NCI-H526 (cell line): ENCODE measurements at places on chromosomes 1 and 21.

GRCh38 chr1:75129983-75130789, 4.0 kb upstream of the LHX8 start:
- no peak for DNase-seq

GRCh38 chr1:209208648-209209047, 374.9 kb upstream of the CAMK1G start:
- no peak for DNase-seq

DNA sequence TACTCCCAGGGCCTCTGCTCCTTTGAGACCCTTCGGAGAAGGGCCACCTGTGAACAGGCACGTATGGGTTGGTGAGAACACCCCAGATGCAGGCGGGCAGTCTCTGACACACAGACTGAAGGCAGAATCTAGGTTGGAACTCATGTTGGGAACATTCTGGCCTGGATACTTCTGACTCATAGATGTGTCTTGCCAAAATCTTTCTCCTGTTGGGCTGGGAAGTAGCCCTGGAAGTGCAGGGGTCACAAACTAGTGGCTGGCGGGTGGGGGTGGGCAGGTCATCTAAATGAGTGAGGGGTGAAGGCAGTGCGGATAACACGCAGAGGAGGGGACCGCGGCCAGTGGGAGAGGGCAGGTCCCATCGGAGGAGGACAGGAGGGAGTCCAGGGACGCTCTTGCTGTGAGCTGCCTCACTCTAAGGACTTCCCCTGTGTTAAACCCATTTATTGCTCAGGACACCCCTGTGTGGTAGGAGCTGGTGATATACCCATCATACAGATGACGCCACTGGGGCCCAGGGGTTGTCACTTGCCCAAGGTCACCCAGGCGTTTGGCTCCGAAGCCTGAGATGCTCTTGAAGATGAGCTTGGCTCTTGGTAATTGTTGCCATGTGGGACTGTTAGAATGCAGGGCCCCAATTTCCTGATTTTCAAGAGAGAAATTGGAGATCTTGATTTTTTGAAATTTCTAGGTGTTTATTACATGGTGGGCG, 181.0 kb downstream of the PTPRU start:
- no peak for DNase-seq

GRCh38 chr21:41090981-41091380, 77.0 kb upstream of the BACE2 start:
- DNase-seq, result no peak

- no peak for DNase-seq
Observed at GRCh38 chr1:198678301-198678836, 39.5 kb downstream of the PTPRC start.

- no peak for DNase-seq
Observed at GRCh38 chr1:168484083-168484482, 59.7 kb downstream of the XCL2 start.

GRCh38 chr1:63453232-63453631, 69.8 kb downstream of the ITGB3BP start:
- no peak for DNase-seq

DNA sequence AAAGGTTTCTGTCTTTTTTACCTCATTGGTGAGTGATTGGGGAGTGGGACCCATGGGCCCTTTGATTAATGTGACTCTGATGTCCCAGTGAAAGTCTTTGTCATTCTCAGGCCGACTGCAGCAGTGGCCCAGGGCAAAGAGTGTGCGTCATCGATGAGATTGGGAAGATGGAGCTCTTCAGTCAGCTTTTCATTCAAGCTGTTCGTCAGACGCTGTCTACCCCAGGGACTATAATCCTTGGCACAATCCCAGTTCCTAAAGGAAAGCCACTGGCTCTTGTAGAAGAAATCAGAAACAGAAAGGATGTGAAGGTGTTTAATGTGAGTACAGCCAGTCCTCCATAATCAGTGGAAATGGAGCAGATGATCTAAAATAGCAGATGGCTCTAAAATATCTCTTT, 19.4 kb downstream of the NTPCR start:
- DNase-seq, result no peak

DNA sequence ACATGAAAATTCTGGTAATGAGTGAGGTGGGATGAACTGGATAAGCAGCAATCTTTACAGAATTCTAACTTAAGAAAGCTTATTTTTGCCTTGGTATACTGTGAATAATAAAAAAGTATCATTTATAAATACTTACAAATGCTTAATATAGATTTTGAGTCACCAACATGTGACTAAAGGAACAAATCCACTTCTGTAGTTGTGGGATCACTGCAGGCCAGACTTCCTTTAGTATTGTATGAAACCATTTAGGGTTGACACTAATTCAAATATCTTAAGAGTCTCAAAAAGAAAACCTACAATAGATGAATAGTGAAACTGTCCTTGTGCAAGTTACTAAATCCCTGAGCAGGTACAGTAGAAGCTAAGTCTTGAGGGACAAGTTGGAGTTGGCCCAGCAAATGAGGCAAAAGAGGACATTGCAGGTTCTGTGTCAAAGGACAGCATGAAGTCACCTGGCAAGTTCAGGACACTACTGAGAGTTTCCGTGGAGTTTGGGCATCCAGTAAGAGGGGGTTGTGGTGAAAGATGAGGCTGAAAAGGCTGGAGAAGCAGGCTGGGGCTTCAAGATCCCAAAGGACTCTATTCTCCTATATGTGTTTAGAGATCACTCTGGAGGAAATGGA, 5.9 kb upstream of the THEM4 start:
- no peak for DNase-seq

- no peak for DNase-seq
Observed at GRCh38 chr1:88612773-88613172, 71.3 kb upstream of the PKN2 start.

DNA sequence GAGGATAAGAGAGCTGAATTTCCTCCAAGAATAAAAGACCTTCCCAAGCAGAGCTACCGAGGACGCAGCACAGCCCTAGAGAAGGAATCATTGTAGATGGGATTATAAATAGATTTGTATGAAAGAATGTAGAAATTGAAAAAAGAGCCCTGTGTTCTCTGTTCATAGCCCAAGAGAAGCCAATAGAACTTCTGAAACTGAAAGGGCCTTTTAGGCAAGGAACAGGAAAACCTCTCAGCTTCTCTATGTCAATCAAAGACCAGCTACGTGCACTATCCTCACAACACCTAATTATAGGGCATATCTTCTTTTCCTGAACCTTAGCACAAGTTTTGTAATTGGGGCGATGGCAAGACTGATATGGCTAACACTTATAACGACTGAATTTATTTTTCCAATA, 192.4 kb upstream of the RNPC3 start:
- peak; percentile 24 for DNase-seq

GRCh38 chr1:204126386-204126785, 25.5 kb downstream of the ETNK2 start:
- no peak for DNase-seq

GRCh38 chr1:164720440-164721227, 161.7 kb downstream of the PBX1 start:
- no peak for DNase-seq

GRCh38 chr1:204417074-204417997, 5.7 kb upstream of the PPP1R15B start:
- DNase-seq, result no peak

DNA sequence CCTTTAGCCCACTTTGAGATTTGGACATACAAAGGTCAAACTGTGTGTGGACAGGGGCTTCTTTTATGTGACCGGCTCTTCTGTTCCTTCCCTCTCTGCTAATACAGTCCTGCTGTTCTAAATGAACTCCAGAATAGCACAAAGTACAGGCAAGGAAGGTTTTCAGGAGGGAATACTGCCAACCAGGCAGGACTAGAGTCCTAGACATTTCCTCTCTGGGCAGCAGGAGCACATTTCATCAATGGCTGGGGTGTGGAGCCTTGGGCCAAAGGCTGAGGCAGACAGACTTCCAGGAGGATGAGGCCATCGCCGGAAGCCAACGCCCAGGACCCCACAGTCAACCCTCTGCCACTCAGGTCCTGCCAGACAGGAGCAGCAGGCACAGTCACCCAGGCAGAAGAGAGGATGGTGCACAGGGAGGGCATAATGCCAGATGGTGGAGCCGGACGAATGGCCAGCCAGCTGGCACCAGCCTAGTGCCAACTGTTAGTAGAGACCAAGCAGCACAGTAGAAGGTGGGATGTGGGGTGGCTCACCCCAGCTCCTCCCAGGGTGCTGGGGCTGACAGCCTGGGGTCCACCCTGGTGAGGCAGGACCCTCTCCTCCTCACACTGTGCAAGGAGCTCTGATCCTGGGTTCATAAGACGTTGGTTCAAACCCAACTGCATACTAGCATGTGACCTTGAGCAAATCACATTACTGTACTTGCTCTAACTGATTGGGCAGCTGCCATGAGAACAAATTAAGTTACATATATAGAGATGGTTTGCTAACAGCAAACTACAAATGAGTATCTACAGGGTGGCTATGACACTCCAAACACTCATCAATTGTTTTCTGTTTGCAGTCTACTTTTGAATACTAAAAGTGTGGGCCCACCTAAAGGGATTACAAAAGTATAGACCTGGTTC, 410.7 kb downstream of the SIPA1L2 start:
- DNase-seq, result no peak

GRCh38 chr21:25967181-25967900, 203.2 kb downstream of the APP start:
- no peak for DNase-seq

- DNase-seq, result peak; percentile 87
Observed at GRCh38 chr1:6438047-6438525, 13.5 kb downstream of the ESPN start.

- DNase-seq, result no peak
Observed at GRCh38 chr1:208885060-208885459, 640.9 kb upstream of the PLXNA2 start.

- DNase-seq, result peak; percentile 58
Observed at GRCh38 chr1:26321315-26322041, 3.7 kb downstream of the CD52 start.

DNA sequence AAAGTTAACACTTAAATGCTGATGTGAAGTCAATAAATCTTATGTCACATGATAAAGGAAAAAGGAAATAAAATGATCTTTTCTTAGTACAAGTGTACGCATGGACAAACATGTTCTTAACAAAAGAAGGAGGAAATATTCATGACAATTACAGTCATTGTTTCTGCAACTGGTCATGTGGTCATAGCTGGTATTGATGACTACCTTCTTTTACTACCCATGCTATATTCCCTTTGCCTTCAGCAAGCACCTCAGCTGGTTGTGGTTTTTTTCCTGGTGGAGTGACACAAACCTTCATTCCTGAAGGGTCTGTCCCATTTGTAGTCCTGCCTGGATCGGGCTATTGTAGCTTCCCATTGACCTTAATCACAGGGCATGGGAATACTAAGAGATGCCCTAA, 23.4 kb upstream of the TSHB start:
- no peak for DNase-seq

DNA sequence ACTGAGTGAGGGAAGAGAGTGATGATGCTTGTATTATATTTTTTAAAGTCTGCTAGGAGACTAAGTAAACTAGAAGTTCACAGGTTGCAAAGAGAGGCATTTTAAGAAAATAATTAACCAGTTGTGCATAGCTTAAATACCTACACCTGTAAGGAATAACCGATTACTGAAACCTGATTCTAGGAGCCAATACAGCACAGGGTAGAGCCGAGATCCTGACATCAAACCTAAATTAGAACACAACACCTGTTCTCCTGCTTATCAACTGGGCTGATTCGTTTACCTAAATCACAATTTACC, 54.8 kb downstream of the EPRS1 start:
- DNase-seq, result no peak

- DNase-seq, result no peak
Observed at GRCh38 chr21:34967509-34968289, 81.4 kb downstream of the RUNX1 start.

GRCh38 chr1:84698151-84699110, 8.2 kb upstream of the SSX2IP start:
- no peak for DNase-seq

GRCh38 chr1:22285549-22286396, 142.9 kb upstream of the WNT4 start:
- DNase-seq, result no peak

GRCh38 chr1:200304171-200304570, 105.7 kb downstream of the ZNF281 start:
- DNase-seq, result no peak

DNA sequence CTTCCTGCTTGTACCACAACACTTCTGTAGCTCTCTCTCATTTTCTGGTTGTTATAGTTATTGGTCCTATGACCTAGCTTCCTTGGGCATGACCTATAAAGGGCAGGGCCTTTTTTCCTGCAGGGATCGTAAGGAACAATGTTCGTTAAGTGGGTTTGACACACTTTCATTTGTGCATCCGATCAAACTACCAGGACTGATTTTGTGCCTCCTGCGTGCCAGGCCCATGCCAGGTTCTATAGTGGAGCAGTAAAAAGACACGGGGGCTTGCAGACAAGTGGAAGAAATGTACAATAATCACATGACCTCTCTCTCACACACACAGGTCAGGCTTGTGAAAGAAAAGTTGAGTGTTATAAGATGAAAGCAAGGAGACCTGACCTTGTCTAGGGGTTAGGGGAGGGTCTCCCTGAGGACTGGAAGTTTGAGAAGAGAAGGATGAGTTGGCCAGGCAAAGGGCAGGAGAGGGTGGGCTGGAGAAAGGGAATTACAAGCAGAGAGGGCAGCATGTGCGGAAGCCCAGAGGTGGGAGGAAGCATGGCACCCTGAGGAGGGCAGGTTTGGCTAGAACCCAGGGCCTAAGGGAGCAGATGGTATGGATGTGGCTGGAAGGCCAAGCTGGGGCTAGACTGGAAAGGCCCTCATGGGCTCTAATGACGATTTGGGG, 145.4 kb downstream of the GRIK3 start:
- no peak for DNase-seq

DNA sequence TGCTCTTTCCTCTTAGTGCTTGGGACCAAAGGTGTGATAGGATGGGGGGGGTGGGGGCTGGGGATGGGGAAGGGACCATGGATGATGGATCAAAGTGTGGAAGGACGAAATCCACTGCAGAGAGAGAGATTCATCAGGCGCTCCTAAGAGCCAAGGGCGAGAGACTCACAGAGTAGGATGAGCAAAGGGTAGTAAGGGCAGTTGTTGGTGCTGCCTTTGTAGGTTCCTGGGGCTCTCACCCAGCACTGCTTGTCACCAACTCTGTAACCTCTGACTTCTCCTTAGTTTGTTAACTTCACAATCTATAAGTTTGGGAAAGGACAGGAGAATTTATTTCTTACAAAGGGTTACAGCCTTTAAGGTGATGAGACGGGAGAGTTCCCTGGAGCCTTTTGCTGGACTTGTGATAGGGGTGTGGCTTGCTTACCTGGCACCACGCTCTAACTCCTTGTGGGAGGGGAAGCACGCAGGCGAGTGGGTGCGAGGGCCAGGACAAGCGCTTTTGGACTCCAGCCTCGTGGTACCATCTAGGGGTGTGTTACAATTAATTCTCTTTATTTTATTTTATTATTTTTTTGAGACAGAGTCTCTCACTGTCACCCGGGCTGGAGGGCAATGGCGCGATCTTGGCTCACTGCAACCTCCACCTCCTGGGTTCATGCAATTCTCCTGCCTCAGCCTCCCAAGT, 1.6 kb upstream of the PDXK start:
- DNase-seq, result no peak

GRCh38 chr21:32132881-32133280, 146.0 kb downstream of the MIS18A start:
- no peak for DNase-seq

DNA sequence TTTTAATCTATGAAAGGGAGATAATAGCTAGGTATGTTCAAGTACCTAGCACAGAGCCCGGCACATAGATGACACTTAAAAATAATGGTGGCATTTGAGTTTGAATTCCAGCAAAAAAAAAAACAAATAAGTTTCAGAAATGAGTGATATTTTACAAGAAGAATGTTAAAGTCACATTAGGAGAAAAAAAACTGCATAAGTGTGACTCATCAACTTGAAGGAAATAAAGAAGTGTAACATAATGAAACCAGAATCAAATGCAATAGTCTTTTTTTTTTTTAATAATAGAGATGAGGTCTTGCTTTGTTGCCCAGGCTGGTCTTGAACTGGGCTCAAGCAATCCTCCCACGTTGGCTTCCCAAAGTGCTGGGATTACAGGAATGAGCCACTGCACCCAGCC, 17.1 kb downstream of the DNASE2B start:
- DNase-seq, result no peak
